ENCODE measurements at places on chromosomes 3 and 15.

DNA sequence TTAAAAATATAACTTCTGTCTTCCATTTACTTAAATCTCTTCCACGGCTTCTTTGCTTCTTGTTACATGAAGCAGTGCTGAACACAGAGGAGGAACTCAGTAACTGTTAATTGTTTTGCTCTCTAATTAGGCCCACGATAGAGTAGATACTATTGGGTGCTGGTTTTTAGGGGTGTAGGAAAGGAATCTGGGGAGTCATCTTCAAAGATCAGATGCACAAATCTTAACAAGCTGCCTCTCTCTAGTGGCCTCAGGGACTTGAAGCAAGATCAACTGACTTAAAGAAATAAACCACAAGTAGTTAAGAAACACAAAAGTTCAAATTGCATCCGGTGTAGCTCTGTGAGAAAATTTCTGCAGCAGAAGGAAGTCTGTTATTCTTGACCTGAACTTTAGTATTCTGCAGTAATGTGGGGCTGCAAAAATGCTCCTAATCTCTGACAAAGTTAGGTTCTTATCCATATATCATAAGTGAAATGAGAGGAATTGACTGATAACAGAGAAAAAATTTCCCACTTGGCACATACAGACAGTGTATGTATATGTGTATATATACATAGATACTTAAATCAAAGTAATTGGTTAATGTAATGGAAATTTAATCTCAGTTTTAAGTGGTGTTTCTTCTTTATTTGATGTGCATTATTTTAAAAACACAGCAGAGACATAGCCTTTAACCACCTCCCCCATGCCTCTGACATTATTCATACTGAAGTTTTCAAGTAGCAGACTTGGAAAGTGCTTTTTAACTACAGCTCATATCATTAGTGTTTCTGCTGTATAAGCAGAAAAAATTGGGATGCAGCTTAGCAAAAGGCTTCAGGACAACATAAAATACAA lies 51.8 kb downstream of the CHST2 start:
- no peak for DNase-seq

- DNase-seq = peak; percentile 5
These were observed 6.4 kb downstream of the TMCO5A start for GRCh38 chr15:37940876-37941275.

- DNase-seq = no peak
These were observed 55.3 kb downstream of the LINGO1 start for GRCh38 chr15:77577366-77577950.

DNA sequence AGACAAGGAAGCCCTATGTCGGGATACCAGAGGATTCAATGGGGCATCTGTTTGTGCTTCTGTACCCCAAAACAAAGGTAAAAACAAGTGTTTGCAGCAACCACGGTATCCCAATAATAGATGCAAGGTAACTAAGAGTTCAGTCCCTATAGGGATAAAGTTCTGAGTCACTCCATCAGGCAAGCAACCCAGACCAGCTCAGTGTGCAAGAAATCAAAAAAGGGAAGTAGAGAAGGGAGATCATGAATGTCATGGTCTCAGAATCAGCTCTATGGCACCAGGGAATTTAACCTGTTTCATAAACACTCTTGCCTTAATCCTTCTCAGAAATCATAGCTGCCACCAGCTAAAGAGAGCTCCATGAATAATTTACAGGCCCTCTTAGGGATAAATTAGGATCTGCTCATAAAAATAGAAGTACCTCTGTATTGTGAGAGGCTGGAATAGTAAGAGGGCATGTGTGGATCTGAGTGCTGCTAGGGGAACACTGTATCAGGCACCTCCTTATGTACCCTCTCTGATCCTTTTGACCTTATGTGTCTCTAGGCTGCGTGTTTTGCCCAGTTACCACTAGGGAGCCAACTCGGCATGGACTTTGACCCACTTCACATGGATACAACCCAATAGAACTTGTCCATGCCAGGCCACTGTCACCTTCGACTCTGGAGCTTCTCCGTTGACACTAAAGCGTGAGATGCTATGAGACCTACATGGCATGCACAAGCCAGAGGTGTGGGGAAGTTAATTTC lies 754.6 kb downstream of the AGBL1 start:
- DNase-seq = no peak

- DNase-seq = no peak
These were observed 405.9 kb downstream of the ROBO1 start for GRCh38 chr3:79361748-79362378.
